ENCODE measurements at places on chromosomes 5 and 9. TPM values are rescaled to one million over a fixed set of nuclear protein-coding genes. Genes with fewer than 3 reads are reported as not detected.

- DNase-seq = no peak
These were observed 124.1 kb upstream of the RETREG1 start for GRCh38 chr5:16740811-16741392.

GRCh38 chr5:177025101-177025601, 2.7 kb downstream of the ZNF346 start:
- no peak for DNase-seq

- no peak for DNase-seq
These were observed 43.8 kb upstream of the GFPT2 start for GRCh38 chr5:180396926-180397325.

DNA sequence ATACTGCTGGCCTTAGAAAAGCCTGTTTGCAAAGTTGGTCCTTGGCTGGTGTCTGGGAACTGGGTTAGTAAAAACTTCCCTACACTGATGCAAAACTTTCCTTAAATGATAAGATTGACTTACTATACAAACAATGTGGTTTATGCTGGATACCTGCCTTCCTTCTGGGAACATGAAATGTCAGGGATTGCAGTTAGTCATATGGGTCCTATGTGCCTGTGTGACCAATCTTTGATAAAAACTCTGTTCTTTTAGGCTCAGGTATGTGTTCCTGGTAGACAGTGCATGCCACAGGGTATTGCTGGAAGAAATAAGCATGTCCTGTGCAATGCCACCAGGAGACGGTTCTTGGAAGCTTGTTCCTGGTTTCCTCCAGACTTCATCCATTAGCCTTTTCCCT, 173.3 kb downstream of the RMI1 start:
- DNase-seq = no peak

GRCh38 chr9:36542355-36542754, 30.3 kb upstream of the MELK start:
- no peak for DNase-seq

DNA sequence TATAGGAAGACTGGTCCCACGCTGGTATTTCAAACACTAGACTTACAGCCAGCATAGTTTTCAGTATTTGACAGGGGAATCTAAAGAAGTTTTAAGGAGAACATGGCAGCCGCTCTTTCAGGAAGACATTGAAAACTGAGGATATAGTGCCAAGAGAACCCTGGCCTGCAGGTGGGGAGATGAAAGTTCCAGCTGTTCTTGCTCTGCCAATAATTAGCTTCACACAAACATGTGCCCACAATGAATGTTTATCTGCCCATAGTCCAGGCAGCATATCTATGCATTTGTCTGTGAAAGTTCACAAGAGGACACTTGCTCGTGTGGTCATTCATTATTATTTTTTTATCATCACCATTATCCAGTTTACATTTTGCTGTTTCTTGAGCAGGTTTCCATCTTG, 47.6 kb upstream of the AGXT2 start:
- no peak for DNase-seq

DNA sequence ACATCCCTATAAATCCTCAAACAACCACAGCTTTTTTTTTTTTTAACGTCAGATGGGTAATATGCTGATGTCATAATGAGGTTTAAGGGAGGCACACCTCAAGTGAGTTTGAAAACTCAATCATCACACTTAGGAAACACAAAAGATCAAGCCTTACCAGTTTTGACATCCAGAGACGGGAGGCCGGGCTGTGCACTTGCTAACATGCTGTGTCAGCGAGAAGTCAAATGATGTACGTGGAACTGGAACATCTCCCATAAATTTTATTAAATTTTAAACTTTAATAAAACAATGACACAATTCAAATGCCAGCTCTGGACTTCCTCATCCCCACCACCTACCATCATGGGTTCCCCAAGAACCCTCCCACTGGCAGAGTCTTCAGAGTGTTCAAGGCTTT, 117.6 kb downstream of the C5orf15 start:
- no peak for DNase-seq

GRCh38 chr9:136658849-136659535, 3.7 kb upstream of the EGFL7 start:
- no peak for DNase-seq

GRCh38 chr5:30932273-30933017, 261.0 kb upstream of the CDH6 start:
- no peak for DNase-seq

DNA sequence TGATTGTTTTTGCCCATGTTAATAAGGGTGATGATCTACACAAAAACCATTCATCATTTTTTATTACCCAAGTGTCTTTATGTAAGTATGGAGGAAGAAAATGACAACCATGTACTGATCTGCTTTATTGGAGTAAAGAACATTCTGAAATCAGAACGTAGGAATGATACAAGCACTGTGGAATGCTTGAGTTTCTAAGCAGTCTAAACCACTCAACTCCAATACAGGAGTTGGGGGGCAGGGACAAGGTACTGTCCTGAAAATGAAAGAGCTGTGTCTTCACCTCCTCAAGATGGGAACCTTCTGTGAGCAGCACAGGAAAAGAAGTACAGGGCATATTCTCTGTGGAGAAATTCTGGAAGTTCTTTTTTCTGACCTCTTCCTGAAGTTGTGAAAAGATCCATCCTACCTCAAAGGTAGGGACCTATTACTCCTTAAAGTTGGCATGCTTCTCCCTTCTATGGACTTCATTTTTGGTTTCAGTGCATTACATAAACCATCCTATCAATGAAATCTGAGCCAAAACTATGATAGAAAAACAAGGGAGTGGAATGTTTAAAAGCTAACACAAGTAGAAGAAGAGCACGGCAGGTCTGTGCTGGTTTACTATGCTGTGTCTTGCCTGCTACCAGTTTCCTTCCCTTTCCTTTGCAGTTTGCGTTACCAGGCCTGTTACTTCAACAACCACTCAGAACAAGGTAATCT, 202.6 kb downstream of the SEMA5A start:
- DNase-seq = no peak

GRCh38 chr9:121886759-121887485, 206.2 kb downstream of the TTLL11 start:
- no peak for DNase-seq

- no peak for DNase-seq
These were observed 112.6 kb downstream of the CACNA1B start for GRCh38 chr9:137989999-137990715.

DNA sequence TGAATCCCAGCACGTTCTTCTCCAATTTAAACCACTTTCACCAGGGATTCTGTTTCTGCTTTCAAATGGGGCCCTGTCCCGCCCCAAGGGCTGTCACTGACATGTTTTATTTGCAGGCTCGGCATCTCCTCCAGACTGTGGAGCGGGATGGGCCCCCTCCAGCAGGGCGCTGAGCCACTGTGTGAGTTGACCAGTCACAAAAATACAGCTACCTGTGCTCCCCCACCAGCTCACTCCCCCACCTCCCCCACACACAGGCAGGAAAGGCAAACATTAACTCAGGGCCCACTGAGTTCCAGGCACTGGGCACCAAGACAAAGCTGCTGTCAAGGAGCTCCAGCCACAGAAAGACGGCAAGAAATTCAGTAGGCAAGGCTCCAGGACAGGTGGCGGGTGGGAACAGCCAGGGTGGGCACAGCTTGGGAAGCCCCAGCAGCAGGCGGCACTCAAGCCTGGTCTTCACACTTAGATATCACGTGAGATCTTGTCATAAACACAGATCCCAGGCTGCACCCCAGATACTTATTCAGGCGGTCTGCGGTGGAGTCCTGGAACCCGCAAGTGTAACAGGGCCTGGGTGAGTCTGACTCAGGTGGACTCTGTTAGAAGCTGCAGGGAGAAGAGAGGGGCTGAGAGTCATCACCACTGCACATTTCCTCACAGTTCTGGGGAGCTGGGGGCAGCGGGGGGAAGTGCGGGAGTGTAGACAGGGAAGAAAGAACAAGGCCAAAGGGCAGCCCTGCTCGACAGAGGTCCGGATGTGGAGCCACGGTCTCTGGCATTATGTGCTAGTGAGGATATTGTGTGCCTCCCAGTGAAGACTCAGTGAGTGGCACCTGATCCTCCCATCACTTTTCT, 44.7 kb downstream of the OR2V1 start:
- peak; percentile 47 for DNase-seq

DNA sequence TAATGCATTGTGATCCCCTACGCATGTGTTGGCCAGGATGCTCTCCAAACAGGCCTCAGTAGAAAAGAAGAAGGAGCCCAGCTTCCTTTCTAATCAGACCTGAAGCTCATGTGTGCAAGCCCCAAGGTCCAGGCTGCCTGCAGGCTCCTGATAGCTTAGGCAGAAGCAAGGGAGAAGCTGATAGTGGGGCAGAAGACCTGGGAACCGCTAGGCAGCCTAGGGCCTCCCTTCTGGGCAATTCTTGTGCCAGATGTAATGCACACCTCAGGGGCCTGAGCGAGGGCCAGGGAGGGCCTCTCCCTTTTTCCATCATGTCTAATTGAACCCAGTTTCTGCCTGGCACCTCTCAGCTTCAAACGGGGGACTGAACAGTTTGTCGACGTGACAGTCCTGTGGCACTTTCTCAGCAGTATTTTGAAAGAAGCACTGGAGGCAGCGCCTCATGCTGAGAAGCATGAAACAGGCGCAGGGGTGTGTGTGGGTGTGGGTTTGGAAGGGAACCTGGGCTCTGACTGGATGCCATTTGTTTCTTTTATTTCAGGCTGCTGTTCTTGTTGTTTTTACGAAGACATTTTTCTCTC, 212.8 kb downstream of the PIK3R1 start:
- DNase-seq = no peak

GRCh38 chr5:2257326-2258244, 374.9 kb upstream of the IRX4 start:
- no peak for DNase-seq

DNA sequence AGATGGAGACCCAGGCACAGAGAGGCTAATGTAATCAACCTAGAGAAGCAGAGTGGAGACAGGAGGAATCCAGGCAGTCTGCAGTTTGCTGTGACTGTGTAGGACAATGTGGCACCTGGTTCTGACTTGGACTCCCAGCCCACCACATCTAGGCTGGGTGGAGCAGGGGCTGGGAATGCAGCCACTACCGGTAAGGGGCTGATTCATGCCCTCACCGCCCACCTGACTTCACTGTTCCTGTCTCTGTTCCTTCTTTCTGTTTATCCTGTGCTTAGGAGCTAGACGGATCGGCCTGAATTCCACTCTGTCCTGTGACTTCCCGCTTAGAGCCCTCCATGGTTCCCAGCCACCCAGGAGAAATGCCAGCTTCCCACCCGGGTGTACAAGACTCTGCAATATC, 2.6 kb downstream of the PDLIM4 start:
- no peak for DNase-seq

DNA sequence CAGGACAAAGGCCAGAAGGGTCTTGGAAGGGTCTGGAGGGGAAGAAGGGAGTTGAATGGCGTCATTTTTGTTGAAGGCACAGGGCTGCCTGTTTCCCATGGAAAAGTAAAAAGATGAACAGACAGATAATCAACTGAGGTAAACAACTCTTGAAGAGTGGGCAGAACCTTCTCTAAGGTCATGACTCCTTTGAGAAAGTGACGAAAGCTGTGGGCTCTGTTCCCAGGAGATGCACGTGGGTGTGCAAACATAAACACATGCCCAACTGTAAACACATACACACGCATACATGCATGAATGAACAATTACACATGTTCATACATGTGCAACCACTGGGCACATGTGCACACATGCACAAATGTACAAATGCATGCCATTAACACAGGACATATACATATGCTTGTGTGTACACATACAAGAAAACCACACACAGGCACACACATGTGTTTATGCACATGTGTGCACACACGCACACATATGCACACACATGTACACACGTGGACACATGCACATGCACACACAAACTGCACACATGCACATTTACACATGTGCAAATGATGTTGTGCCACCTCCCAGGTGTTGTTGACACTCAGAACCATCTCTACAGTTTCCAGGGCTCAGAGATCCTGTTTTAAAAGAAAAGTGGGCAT, 143.3 kb downstream of the GADD45G start:
- DNase-seq = no peak

DNA sequence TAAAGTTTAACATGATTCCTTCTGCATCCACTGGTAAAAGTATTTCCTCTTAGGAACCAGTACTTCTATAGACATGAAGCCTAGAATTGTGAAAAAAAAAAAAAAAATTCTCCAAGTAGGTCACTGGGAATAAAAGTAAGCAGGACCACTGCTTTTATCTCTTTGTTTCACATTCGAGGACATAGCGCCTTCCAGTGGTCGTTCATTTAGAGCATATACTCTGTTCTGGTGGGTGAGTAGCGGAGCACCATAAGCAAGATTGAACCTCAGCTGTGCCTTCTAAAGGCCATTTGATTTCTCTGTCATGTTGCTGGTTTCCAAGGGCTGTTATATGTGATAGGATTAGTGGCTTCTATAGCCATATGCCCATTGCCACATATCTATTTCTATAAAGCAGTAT, 393.1 kb downstream of the TMEM232 start:
- no peak for DNase-seq

DNA sequence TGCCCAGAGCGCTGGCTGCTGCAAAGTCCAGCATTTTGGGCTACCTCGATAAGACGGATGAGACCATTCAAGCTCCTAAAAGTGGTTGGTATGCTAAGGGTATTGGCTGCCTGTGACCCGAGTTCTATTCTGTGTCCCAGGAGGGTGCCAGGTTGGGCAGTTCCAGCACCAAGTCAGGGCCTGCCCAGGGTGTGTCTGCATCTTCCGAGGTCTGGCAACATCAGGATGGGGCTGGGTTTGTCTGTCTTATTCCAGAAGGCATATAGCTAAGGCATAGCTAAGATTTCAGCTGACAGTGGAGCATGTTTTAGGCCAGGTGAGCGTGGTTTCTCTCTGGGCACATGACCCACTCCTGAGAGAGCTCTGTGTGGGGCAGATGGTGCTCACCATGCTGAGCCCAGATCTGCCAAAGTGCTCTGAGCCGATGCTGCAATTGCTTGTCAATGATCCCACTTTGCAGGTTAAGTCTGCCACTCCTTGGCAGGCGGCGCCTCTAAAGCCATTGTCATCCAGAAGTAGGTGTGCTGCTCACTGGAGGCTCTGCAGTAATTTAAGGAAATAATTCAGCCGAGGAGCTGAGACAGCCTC, 7.8 kb downstream of the SLC9A3 start:
- DNase-seq = no peak

The IFNA21 gene
- not detected for polyA plus RNA-seq

The TMEM232 gene
- polyA plus RNA-seq = 7.3 TPM

The GPR150 gene
- polyA plus RNA-seq = 0.07 TPM

The HK3 gene
- 0.18 TPM for polyA plus RNA-seq

The CXXC5 gene
- 191 TPM for polyA plus RNA-seq

The GMCL2 gene
- polyA plus RNA-seq = not detected

The ERBIN gene
- polyA plus RNA-seq = 124 TPM

The NKD2 gene
- 15.6 TPM for polyA plus RNA-seq

The TMEM174 gene
- 20.1 TPM for polyA plus RNA-seq

The SPINK7 gene
- 0.35 TPM for polyA plus RNA-seq

The SH3TC2 gene
- polyA plus RNA-seq = 0.96 TPM

The OR1Q1 gene
- not detected for polyA plus RNA-seq

The AMACR gene
- 105 TPM for polyA plus RNA-seq

The FOXD4L5 gene
- polyA plus RNA-seq = 0.27 TPM
